Effector CD4-positive, alpha-beta T cell (primary cell): ENCODE measurements at places on chromosomes 4 and X.

DNA sequence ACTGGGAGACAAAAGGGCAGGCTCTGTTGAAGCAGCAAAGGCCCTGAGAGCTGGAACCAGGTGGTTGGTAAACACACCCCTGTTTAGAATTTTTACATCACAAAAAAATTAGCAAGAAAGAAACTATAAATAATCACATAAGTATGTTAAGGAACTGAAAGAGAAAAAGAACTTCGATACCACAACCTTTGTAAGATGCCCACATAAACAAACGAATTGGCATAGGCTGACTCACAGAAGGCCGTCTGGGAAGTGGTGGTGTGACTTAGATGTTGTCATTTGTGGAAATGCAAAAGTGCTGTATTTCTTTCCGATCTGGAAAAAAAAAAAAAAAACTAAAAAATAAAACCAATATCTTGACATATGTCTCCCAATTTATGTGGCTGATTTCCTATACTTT is 235.1 kb downstream of the USP46 start:
- DNase-seq: no peak

DNA sequence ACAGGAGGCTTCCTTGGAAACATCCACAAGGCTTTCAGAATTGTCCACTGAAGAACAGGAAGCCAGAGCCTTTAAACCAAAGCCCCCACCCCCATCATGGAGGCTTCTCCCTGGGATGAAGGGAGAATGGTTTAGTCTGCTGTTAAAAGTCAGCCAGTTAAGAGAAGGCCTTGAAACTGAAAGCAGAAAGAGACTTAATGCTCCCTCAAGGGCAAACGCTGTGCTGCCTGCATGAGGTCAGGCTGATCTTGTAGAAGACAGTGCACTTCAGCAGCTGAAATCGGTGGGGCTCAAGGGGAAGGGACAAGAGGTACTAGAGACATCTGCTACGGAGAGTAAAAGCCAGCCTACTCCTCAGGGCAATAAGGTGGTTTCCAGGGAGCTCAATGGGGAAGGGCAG is 69.0 kb downstream of the HPRT1 start:
- DNase-seq: no peak

GRCh38 chrX:114267142-114267541 is 316.7 kb upstream of the HTR2C start:
- no peak for DNase-seq

DNA sequence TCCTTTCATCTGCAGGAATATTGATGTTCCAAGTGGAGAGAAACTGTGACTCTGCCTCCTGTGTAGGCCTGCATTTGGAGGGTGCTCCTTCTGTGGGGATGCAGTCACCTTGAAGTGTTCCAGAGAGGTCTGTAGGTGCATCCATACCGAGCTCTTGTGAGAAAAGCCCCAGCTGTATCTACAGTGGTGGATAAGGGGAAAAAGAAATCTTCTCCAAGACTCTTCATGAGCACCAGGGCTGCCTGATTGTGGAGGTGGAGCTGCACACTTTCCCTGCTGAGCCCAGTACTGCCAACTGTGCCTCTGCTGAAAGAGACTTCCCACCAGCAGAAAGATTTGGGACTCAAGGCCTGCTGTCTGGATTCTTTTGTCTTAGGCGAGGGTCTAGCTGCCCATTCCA is 35.1 kb upstream of the ADH4 start:
- DNase-seq: no peak

- DNase-seq: no peak
These were observed 112.4 kb upstream of the SPRY1 start for GRCh38 chr4:123284168-123284567.

DNA sequence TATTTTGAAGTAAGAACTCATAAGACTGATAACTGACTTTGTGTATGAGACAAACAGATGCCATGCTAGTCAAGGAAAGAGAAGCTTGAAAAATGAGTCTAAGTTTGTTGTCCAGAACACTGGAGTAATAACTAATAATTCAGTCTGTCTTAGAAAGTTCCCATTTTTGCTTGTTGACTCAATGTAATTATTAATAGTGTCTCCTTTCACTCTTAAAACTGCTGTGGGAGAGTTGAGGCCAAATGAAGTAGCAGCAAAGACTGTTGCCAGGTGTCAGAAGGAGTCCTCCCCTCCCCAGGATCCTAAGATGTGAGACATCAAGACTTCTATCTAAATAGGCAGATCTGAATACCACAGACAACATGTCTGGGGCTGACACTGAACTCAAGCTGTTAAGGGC is 20.8 kb upstream of the FAM13A start:
- no peak for DNase-seq

- no peak for DNase-seq
These were observed 45.0 kb downstream of the CRLF2 start for GRCh38 chrX:1167466-1167865.
